ENCODE measurements at places on chromosomes 11 and 22.

GRCh38 chr11:62427630-62428233 is 8.9 kb downstream of the SCGB1A1 start:
- no peak for DNase-seq

DNA sequence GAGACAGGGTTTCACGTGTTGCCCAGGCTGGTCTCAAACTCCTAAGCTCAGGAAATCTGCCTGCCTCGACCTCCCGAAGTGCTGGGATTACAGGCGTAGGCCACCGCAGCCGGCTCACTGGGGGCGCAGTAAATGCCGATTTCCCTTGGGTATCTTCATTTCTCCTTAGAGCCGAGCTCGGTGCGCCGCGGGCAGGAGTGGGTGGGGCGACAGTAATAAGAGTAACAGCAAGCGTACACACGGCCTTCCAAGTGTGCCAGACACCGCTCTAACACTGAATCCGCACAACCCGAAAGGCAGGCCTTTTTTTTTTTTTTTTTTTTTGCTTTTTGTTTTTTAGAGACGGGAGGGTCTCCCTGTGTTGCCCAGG is 500 bp upstream of the ADSL start:
- DNase-seq, result peak; percentile 25

- no peak for DNase-seq
Measured at GRCh38 chr11:117579161-117579560, 217.9 kb downstream of the DSCAML1 start.

- DNase-seq, result no peak
Measured at GRCh38 chr11:13972043-13972910, 9.8 kb downstream of the SPON1 start.

GRCh38 chr11:34654483-34655334 is 33.8 kb downstream of the EHF start:
- DNase-seq, result no peak

GRCh38 chr11:20226933-20227332 is 66.7 kb upstream of the DBX1 start:
- DNase-seq, result no peak

GRCh38 chr22:46971099-46971763 is 208.8 kb downstream of the TBC1D22A start:
- DNase-seq, result no peak

GRCh38 chr22:20096574-20097420 is 16.8 kb downstream of the DGCR8 start:
- DNase-seq, result no peak

DNA sequence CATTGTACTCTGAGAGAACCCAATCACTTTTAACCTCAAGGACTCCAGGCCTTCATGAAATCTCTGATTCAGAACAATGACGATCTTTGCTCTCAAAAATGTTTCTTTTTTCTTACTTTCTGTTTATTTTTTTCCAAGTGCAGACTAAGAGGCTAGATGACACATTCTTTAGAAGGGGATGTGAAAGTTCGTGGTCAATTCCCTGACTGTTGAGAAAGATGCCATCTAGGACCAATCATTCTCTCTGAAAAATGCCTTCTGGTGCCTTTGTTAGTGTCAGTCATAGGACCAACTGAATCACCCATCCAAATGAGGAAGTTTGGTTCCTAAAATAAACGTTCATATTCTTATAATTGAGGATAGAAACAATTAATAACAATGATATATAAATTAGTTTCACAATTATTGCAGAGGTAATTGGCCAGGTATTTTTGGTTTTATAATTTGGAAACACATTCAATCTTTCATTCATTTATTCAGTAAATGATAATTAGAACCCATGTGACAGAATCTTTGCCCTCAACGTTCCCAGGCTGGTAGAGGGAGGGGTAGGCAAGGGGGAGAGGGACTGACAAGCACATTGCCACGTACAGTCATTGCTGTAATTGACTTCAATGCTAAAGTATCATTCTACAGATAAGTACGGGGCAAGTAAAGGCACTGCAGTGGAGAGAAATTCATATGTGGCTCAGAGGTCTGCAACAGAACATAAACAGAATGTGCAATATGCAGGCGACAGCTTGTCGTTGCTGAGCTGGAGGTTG is 333.4 kb upstream of the MPPED2 start:
- DNase-seq, result no peak

DNA sequence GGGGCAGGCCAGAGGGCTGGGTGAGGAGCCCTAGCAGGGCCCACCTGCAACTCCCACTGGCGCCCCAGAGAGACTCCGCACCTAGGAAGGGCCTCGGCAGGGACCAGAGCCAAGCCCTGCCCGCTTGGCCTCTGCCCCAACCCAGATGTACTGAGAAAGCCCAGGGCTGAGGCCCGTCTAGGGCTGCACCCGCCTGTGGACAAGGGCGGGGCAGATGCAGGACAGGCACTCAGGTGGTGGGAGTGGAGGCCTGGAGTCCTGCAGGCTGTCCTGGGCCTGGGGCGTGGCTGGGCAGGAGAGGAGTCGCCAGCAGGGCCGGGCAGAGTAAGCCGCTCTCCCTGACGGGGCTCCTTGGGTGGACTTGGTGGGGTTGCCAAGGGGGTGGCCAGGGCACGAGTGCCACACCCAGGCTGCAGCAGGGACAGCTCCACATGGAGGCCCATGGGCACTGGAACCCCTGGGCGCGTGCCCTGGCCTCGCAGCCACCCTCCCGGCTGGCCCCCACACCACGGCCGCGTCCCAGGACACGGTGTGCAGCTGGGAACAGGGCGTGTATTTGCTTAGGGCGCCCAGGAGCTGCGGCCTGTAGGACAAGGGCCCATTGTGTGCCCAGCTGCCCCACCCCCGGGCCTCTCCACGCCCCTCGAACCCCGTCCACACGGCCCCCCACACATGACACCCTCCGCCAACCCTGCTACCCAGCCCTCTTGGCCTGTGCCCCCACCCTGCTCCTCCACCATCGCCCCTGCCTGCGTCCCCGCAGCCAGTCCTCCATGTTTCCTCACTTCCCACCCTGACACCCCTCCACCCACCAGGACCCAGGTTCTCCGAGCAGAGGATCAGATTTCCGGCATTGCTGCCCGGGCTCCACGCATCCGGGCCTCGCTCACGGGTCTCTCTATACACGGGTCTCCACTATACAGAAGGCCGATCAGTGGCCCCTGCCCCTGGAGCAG is 11.3 kb upstream of the PIM3 start:
- DNase-seq, result no peak

- DNase-seq, result no peak
Measured at GRCh38 chr11:71204748-71205664, 47.4 kb downstream of the SHANK2 start.

DNA sequence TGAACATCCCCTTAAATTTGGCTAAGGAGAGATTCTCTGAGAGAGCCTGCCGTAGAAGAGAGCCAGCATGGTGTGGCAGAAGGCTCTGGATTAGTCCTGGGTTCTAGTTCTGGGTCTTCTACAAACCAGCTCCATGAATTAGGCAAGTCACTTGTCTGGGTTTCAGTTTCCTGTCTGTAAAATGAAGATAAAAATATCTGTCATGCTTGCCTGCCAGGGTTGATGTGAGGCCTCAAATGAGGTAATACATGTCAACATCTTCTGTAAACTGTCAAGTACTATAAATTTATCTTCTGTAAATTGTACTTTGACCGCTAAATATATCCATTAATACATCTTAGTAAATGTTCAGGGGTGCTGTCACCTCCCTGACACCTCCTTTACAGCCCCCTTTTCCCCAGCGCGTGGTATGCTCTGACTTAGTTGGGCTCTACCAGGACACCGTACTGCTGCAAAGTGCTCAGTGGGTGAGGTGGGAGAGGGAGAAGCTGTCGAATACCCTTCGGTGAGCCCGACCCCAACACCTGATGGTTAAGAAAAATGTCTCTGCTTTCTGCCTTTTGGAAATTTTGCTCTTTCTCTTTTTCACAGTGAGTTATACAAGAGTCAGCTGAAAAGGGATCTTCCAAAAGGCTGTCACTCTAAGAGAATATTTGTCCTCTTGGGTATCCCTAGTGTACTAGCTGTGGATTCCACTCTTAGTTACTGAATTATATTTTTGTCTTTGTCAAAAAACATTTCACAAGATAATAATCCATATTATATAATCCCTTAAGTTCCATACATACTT is 15.0 kb downstream of the RBX1 start:
- DNase-seq, result no peak

- DNase-seq, result no peak
Measured at GRCh38 chr11:72406540-72407527, 27.5 kb downstream of the CLPB start.

DNA sequence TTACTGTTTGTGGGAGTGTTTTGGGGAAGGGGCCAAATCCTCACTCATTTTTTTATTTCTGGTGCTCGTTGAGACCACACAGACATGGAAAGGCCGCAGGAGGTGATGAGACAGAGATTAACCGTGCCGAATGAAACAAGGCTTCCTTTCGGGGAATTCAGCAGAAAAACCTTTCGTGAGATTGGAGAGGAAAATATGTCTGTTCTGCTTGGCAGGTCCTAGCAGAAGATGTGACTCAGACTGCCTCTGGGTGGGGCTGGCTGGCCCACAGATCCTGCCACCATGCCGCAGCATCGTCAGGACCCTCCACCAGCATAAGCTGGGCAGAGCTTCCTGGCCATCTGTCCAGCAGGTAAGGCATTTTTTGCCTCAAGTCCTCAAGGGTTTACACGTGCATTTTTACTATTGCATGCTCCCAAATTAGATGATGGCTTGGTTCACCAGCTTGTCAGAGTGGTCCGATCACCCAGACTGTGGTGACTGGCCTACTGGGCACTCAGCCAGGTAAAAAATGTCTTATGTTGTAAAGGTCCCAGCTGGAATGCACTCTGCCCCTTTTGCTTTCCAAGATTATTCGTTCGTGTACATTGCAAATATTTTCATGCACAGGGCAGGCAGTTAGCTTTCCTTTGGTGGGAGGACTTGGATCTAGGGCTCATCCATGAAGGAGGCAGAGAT is 1.5 kb downstream of the DDB2 start:
- peak; percentile 25 for DNase-seq

- no peak for DNase-seq
Measured at GRCh38 chr22:32625985-32626384, 151.4 kb downstream of the FBXO7 start.

- DNase-seq, result no peak
Measured at GRCh38 chr11:124915541-124916369, 3.3 kb upstream of the HEPN1 start.

DNA sequence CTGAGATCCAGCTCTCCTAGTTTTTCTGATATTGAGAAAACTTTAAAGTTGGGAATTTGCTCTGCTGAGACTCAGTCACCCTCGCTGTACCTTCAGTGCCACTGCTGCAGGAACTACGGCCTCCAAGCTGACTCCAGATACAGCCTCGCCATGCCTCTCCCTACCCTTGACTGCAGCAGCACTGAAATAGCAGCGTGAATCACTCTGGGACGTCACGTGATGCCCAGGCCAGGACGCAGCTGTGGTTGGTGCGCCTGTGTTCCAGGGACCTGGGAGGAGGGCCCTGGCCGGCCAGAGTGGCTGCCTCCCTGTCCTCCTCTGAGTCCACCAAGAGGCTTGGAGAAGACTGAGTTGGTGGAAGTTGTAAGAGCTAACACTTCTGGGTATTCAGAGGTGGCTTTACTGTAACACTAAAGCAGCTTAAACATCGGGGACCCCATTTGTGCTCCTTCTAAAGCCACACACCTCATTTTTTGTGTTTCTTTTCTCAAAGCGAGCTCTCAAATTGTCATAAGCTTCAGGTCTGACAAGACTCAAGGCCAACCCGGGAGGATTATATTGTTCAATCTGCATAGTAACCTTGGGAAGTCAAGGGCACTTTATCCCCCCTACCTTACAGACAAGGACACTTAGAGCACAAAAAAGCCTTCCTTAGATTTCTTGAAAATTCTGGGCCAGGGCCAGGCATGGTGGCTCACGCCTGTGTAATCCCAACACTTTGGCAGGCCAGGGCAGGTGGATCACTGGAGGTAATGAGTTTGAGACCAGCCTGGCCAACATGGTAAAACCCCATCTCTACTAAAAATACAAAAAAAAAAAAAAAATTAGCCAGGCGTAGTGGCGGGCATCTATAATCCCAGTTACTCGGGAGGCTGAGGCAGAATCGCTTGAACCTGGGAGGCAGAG is 4.2 kb upstream of the STIP1 start:
- no peak for DNase-seq

DNA sequence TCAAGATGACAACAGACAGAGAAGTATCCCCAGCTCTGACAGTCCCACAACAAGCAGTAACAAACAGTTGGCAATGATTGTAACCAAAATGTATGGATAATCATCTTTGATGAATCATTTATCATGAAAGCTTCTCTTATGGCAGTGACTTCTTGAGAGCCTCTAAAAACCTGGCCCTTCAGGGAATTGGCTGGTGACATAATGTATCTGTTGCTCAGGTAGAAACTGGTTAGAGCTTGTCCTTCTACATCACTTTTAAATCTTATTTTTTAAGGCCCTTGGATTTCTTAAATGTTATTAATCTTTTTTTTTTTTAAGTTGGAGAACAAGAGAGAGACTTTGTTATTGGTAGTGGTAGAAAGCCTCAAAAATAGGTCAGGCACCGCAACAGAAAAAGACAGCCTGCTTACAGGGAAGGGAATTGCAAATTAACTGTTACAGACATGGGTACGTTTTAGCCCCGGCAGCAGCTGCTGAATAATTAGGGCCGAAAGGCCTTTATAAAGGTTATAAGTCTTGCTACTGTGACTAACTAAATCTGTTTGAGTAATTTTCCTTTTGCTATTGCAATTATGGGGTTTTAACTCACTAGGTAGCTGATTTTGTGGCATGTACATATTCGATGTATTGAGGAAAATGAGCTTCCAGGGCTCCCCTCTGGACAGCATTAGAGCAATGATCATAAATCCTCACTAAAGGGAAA is 207.7 kb upstream of the LRRC4C start:
- DNase-seq, result no peak

DNA sequence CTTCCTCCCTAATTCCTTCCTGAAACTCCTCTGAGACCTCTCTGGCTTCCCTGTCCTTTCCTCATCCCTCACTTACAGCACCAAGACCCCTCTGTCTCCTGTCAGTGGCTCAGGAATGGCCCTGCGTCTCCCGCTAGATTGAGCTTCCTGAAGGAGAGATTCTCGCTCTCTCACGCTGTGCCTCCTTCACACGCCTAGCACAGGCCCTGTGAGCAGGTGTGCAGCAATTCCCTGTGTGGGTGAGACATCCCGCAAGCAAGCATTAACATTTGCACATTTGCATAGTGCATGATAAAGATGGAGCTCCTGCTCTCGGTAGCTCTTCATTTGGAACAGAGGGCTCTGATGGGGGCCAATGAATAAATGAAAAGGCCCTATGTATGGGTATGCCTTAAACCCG is 159.8 kb downstream of the ADAMTS15 start:
- DNase-seq, result no peak

DNA sequence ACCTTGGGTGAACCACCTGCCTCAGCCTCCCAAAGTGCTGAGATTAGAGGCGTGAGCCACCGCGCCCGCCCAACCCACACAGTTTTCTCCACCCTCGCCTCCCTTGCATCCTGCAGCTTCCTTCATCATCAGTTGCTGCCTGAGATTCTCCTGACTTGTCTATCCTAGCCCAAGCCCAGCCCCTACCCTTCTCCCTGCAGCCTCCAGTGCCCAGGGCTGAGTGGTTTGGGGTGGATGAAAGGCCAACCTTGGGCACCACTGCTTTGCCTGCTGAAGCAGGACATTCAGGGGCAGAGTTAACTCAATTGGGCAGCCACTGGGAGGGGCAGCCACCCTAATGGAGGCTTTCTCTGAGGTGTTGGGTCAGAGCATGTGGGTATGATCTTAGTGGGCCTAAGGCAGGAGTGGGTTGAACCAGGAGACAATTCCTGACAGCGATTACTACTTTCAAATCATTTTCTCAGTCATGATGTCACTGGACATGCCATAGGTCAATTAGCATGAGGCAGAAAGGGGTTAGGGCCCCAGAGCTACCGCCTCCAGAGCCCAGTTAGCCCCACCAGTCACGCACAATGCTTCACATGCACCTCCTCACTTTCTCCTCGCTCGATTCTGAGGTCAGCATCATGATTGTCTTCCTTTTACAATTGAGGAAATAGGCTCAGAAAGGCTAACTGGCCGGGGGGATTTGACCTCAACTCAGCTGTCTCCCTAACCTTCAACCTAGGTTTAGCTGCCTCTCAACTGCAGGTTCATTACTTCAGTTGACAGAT is 1.0 kb upstream of the FKBP2 start:
- no peak for DNase-seq
